H1 (cell line): ENCODE measurements at places on chromosomes 1 and 21.

- no peak for DNase-seq
These were observed 26.0 kb upstream of the KCNK2 start for GRCh38 chr1:215056584-215056983.

DNA sequence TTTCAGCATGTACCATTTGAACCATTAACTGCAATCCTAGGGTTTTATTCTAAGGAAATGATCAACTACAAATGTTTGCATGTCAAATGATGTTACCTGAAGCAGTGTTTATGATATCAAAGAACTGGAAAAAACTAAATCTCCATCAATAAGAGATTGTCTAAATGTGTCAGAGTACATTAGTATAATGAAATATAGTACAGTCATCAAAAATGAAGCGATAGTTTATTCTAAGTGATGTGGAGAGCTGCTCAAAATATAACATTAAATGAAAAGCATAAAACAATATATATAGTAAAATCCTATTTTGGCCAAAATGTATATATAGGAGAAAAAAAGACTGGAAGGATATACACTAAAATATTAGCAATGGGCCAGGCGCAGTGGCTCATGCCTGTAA, 24.0 kb downstream of the AKNAD1 start:
- no peak for DNase-seq

DNA sequence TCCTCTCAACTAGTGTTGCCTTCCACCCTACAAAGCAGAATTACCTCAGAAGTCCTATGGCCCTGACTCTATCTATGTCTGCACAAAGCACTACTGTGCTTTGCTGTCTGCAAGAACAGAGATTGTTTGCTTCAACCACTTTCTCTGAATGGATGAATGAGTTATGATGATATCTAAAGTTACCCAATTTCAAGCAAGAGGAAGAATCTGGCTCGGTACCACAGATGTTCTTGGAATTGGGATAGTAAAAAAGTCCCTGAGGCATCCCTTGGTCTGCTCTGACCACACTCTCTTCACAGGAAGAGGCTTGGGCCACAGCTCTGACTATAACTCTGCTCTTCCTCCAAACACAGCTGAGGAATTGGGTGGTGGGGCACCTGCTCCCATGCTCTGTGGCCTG, 31.2 kb downstream of the MTARC1 start:
- DNase-seq: no peak

DNA sequence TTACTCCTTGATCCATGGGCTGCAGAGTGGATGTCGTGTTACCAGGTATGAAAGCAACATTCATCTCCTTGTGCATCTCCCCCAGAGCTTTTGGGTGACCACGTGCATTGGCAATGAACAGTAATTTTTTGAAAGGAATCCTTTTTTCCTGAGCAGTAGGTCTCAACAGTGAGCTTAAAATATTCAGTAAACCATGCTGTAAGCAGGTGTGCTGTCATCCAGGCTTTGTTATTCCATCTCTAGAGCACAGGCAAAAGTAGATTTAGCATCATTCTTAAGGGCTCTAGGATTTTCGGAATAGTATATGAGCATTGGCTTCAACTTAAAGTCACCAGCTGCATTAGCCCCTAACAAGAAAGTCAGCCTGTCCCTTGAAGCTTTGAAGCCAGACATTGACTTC, 27.3 kb downstream of the AGPAT3 start:
- DNase-seq: no peak

DNA sequence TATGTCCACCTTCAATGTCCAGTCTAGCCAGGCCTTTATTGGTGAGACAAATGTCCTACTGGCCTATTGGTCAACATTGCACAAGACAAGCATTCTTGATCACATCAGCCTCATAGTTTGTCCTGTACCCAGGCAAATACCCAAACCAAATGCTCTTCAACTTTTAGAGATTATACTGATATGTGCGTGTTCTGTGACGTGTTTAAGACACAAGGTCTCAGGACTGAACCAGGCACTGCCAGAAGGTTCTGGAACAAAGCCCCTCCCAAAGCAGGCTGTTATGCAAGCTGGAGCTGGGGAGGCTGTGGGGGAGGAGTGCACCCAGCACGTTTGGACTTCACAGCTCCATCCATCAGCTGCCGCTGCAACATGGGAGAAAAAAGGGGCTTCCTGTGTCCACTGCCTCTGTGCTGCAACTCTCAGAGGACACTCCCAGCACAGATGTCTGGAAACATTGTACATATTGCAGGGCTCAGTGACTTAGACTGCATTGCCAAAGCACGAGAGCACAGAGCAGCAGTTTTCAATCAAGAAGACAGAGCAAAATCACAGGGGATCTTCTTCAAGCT, 45.9 kb downstream of the NID1 start:
- no peak for DNase-seq

DNA sequence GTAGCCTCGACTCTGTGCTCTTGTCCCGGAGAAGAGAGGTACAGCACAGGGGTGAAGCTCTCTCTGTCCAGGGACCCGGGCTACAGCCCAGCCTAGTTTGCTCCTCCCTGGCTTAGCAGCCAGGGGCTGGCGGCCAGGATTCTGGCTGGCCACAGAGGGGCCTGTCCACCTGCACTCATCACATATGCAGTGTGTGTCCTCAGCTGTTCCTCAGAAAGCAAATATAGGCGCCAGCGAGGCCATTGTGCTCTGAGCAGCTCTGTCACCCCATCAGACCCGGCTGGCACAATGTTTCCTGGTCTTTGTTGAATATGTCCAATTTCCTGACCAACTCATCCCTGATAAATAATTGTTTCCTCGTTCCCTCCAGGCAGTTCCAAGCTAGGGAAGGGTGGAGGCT, 28.5 kb downstream of the KCND3 start:
- DNase-seq: no peak

DNA sequence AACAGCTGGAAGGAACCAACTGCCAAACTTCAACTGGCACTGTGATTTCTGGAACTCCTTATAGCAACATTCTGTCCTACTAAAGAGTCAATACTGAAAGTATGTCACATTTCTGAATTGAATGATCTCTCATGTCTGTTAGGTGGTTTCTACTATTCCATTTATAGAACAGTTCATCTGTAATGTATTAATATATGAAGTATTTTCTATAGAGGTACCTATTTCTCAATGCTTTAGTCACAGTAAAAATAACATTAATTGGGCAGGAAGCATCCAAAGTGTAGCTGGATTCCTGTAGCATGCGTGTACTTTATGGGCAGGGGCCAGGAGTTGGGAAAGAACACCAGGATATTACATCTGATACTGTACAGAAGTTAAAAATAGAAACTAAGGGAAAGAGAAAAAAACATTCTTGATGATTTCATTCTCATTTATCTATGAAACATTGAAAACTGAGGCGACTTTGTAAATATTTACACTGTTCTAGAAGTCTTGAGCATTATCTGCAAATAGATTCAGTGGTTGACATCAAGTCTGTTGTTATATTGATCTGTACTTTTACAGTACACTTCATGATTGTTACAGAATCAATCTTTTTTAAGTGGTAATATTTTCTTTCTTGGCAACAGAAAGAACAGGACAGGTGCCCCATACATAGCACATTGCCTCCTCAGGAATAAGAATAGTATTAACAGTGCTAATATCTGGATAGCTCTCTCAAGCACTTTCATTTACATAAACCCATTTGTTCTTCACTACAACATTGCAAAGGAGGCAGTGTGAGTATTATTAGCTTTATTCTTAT, 6.2 kb upstream of the ZNF281 start:
- DNase-seq: no peak

DNA sequence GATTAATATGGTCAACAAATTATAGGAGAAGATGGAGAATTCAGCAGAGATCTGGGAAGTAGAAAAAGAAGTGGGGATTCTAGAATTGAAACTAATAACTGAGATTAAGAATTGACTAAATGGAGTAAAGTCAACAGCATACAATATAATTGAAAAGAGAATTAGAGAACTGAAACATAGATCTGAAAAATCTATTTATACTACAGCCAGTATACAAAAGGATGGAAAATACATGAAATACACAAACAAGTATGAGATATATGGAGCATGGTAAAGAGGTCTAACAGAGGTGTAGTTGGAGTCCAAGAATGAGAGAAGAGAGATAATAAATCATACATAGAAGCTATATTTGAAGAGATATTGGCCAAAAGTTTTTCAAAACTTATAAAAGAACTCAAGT, 235.2 kb downstream of the FGGY start:
- no peak for DNase-seq

DNA sequence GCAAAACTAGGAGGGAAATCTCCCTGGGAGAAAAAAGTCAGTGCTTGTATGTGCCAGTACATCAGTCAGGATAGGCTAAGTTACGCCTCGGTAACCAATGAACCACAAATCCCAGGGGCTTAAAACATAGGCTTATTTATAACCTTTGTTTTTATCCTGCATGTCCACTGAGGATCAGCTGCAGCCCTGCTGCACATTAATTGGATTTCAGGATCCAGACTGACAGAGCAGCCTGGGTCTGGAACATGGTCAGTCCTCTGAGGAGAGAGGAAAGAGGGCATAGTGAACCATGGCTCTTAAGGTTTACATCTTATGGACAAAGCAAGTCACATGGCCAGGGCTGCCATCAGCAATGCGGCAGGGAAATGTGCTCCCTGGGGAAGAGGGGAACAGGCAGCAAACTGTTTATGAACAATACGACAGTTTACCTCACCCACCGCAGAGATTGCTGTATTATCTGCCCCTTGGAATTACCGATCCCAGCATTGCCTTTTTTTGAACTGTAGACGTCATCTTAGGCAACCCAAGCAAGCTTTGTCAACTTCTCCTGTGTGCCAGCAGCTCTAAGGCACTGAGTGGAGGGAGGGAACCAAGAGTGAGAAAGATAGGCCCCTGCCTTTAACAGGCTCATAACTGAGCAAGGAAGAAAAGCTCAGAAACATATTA, 9.1 kb upstream of the SPRR4 start:
- no peak for DNase-seq

- DNase-seq: no peak
These were observed 15.2 kb downstream of the ADCY10 start for GRCh38 chr1:167898578-167899222.

DNA sequence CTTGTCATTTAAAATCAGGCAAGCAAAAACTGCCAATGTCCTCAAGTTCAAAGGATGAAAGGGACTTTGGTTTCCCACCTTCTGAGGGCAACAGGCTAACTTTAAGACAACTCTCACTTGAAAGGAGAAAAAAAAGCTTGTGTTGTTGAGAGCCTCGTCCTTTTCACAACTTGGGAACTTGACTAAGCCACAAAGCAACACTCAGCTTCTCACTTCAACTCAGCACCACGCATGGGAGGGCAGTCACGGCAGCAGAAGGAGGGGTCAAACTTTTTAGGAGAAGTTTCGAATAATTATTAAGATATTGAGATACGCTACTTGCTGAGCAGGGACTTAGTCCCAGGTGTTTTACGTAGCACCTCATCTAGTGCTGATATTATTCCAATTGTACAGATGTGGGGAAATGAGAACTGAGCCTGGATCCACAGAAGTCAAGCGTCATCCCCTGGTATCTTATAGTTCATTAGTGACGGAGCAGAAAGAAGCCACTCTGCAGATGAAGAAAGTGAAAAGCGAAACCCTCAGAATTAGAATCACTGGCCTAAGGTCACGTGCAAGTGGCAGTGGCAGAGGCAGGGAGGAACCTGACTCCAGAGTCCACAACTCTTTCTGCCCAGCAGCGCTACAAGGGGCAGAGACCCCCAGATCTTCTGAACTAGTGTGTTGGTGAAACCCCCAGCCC, 83.6 kb downstream of the JAK1 start:
- DNase-seq: peak; percentile 33

- no peak for DNase-seq
These were observed 19.0 kb upstream of the AGO1 start for GRCh38 chr1:35863881-35864625.

DNA sequence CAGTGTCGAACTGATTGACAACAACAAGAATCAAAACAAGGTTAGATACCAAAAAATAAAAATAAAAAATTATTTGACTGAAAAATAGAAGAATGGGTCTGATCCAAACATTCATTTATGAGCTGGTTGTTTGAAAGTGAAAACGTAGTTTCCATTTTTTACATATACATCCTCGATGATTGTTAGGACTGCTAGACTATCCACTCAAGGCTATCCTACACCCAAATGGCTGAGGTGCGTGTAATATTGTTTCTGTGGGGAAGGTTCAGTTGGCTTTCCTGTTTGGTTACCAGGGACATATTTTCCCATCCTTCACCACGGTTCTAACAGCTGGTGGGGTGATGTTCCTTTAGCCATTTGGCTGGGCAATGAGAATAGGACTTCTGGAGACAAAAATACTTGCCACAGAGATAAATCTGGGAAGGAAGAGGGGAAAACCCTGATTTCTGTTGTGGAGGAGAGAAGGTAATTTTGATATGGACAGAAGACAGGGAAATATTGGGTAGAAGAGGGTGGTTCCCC, 66.3 kb downstream of the MAP3K7CL start:
- no peak for DNase-seq

DNA sequence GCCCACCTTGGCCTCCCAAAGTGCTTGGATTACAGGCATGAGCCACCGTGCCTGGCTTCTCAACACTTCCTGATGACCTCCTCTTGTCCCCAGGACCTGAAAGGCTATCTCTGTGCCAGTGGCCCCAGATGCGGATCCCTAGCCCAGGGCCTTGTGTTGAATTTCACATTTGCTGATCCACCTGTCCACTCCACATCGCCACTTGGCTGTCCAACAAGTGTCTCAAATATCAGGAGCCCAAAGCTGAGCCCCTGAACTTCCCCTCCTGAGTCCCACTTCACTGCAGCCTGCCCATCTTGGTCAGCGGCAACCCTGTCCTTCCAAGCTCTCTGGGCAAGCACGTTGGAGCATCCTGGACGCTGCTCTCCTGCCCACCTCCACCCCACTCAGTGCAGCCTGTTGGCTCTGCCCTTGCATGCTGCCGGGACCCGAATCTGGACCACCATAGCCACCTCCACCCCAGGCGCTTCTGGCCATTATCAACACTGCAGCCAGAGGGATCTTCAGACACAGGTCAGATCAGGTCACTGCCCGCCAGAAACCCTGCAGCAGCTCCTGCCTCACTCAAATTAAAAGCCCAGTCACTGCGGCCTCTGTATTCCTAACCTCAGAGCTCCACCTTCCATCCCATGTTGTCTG, 352.5 kb upstream of the VAMP3 start:
- DNase-seq: peak; percentile 24

DNA sequence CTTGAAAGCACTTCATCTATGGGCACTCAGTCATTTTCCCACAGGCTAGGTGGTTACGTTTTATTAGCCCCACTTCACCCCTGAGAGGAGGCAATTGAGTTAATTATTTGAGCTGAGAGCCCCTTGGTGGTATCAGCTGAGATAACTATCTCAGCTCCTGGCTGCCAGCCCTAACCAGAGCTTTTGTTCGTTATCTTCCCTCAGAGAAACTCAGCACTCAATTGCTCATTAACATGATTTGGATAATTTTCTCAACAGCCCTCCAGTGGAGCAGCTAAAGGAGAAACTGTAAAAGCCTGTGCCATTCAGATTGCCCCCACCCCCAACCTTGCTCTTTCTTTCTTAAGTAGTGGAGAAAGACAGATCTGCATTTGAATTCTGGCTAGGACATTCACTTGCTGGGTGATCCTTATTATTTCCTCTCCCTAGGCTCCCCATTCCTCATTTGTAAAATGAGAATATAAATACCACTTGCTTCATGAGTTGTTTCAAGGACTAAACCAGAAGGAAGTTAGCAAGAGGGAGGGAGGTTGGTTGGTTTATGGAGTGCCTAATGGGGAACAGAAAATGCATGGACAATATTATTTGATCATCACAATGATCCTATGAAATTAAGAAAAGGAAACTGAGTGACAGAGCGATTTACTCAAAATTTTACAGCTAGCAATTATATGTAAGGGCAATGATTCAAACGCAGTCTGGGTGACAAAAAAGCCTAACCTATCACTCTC, 218.7 kb upstream of the FGGY start:
- DNase-seq: peak; percentile 82
